ENCODE measurements at places on chromosomes 1 and 21. TPM values are rescaled to one million over a fixed set of nuclear protein-coding genes. Genes with fewer than 3 reads are reported as not detected.

The PRMT2 gene
- total RNA-seq = 56.7 TPM

The CADM3 gene
- total RNA-seq = not detected

The CLDN19 gene
- total RNA-seq = not detected

The GBP6 gene
- 0.40 TPM for total RNA-seq

The SPRR2F gene
- not detected for total RNA-seq

The TMEM52 gene
- 1.1 TPM for total RNA-seq

The IL12RB2 gene
- 138 TPM for total RNA-seq

The DYNLT5 gene
- not detected for total RNA-seq

The MAP10 gene
- 2.7 TPM for total RNA-seq

The APOBEC4 gene
- total RNA-seq = not detected

The RHOU gene
- total RNA-seq = 0.51 TPM

The WNT9A gene
- not detected for total RNA-seq

The CELA3A gene
- not detected for total RNA-seq

The CCDC30 gene
- total RNA-seq = 0.68 TPM

The PRELP gene
- not detected for total RNA-seq

The DDR2 gene
- 0.45 TPM for total RNA-seq

The BGLAP gene
- total RNA-seq = 1.9 TPM

The S100A1 gene
- not detected for total RNA-seq

Data from activated CD4-positive, alpha-beta T cell treated with anti-CD3 and anti-CD28 coated beads, Interleukin-2, amount 10 ng/mL, durations not matched to agents 24 days and 14 days (primary cell).